ENCODE measurements at places on chromosomes 7 and 10.

DNA sequence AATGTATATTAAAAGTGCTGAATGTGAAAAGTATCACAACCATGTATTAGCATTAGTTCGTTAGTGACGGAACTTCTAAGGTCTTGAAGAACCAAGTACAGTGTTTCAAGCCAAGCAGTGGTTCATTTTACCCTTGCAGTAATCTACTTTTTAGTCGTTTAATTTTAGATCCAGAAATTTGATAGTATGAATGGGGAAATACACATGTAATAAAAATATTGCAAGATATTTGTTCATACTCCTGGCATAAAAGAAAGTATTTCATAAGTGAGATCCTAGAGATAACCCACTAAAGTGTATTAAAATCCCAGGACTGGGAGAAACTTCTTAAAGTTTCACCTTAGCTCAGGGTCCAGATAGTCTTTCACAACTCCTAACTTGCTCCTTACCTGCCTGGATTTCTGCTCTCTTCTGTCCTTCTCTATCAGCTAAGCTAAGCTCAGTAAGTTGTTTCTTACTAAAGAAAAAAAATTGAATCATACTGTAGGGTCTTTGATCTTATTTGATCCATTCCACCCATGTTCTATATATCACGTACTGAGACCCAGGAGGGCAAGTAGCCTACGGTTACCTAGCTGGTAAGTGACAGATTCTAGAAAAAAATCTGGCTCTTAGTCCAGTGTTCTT is 1.5 kb downstream of the BCAP29 start:
- DNase-seq = no peak

DNA sequence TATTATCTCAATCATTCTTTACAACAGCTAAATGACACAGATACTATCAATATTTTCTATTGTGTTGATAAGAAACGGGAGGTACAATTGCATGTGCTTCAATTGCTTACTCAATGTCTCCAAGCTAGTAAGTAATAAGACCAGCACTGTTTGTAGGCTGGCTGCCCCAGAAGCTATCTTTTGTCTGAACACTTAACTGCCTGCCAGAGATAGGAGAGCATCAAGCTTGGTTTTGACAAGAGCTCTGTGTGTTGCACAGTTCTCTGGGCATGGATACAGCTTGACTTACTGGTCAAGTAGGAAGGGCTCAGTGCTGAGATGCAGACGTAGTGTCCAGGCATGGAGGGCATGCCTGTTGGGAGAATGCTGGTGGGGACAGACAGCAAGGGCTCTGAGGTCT is 26.3 kb upstream of the CAPZA2 start:
- DNase-seq = no peak

- no peak for DNase-seq
These were observed 973 bp downstream of the SDK1 start for GRCh38 chr7:3301831-3302618.

- no peak for DNase-seq
These were observed 70.5 kb upstream of the COL13A1 start for GRCh38 chr10:69731184-69731583.

DNA sequence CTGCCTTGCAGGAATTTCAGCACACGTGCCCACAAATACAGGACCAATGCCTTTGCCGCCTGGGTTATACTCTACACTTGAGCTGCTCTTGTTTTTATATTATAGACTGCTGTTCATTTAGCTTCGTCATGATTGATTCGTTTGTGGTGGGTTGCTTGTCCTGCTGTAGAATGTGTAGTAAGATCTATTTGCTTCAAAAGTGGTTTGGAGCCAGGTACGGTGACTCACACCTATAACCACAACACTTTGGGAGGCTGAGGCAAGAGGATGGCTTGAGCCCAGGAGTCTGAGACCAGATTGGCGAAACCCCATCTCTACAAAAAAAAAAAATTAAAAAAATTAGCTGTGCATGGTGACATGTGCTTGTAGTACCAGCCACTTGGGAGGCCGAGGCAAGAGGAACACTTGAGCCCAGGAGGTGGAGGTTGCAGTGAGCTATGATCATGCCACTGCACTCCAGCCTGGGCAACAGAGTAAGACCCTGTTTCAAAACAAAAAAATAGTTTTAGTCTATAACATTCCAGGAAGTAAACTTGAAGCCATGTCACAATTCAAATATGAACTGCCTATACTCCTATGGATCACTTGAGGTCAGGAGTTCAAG is 9.0 kb upstream of the RHBDD2 start:
- DNase-seq = no peak

GRCh38 chr10:78514459-78514858 is 480.8 kb downstream of the RPS24 start:
- no peak for DNase-seq

DNA sequence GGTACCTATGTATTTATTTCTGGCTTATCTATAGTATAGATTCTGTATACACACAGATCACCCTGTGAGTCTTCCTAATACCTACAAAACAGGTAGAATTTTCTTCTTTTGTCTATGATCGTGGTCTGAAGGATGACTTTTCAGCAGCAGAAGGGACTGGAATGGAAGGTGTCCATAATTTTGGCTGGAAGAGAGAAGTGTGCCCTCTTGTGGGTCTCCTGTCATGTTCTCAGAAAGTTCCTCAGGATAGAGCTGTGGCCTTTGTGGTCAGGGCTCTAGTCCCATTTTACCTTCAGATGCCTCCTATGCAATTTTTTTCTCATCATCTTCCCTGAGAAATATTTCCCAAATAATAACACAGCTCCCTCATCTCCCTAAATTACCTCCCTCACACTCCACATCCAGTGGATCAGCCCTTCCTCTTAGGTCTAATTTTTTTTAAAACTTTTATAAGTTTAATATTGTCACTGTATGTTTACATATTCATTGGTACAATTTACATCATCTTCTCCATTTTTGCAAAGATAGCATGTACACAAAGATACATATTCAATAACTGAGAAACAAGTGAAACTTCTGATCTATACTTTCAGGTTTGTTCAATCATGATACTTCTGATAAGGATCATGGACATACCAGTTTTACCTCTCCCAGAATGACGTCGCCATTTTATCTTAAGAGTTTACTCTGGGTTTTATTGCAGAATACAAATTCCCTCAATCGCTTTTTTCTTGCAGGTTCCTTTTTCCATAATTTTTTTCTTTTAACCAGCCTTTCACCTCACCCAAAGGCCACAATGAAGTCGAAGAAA is 112.7 kb downstream of the REEP3 start:
- DNase-seq = no peak

- no peak for DNase-seq
These were observed 132.6 kb upstream of the ZEB1 start for GRCh38 chr10:31186225-31187000.

DNA sequence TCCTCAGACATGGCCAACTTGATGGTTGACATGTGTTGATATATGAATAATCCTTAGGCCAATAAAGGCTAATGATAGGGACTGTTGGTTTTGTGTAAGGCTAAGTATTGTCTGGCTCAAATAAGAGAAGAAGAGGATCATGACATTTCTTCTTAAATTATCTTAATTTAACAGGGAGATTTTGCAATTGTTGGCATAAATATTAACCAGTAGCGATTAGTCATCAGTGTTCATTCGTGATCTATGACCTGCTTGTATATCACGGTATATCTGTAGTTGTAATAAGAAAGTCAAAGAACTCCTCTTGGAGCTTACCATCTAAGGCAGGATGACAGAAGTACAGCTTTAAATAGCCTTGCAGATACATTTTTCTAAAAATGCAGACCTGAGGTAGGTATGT is 196.4 kb downstream of the CREB5 start:
- no peak for DNase-seq

GRCh38 chr10:7027913-7028808 is 382.7 kb downstream of the SFMBT2 start:
- no peak for DNase-seq

DNA sequence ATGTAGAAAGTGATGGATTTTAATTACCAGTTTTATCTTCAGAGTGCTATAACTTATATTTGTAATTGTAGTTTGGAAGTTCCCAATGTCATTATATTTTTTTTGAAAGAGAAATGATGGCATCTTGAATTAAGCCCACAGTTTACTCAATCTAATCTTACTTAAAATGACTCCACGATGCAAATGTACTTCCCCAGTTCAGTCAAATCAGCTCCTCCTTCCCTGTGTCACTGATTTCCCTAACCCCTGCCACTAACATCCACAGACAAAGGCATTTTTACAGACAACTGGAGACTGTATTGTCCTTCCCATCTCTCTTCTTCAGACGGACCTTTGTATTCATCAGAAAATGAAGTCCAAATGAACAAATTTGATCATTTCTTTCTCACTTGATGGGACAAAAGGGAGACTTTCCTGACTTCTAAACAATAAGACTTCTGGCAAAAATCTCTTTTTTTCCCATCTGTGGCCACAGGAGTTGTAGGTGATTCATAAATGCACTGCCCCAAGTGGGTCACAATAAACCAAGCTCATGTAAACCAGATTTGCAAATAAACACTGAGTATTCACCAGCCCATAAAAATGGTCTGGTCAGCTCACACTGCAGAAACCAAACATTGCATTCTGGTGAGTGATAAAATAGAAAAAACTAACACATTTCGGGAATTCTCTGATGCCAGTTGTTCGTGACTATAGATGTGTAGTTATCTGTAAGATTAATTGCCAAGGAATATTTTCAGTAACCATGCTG is 162.9 kb downstream of the FANK1 start:
- no peak for DNase-seq

Data from GM12892 (cell line).